ENCODE measurements at places on chromosomes 1 and 21.

DNA sequence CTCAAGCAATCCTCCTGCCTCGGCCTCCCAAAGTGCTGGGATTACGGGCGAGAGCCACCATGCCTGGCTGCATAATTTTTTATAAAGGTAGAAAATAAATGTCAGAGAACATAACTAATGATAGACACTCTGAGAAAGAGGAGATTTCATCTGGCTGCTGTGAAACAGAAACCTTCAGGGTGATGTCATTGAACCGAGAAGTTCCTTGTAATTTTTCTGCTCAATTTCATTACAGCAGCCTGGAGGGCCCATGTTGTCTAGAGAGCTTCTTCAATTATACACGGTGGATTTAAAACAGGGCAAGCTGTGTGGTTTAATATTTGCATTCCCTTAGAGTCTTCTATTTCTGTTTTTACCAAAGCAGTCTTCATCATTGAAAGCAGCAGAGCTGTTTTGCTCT, 64.3 kb upstream of the MORC3 start:
- DNase-seq, result no peak

GRCh38 chr1:177185209-177185608, 14.5 kb downstream of the BRINP2 start:
- no peak for DNase-seq

DNA sequence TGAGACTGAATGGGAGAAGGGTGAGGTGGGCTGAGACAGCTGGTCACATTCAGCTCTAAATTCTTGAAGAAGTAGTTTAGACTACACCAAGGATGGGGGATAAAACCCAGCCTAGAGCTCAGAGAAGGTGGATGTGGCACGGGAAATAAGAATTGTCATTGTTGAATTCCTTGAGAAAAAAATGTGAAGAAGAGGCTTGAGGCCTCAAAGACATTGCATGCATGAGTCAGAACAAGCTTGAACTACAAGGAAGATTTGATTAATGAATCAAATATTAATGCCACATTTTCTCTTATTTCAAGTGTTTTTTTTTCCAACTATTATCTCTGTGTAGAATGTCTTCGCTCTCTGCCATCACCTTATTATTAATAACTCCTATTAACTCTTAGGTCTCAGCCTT, 58.9 kb downstream of the MAP3K7CL start:
- DNase-seq, result no peak

DNA sequence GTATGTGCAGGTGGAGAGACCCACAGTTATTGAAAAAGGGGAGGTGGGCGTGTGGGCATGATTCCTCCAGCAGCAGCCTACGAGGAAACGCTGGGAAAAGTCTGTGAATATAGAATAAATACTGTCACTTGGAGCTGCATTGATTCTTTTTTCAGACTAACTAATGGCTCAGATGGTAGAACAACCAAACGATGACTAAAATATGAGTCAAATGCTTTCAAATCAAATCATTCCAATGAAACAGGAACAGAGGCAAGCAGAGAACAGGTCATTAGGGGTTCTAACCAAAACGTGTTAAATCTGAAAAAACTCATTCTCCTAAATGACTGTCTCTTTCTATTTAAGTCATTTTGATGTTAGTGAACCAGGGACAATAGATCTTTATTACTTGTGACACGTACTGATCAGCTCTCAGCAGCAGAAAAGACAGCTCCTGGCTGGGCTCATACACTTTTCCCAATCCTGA, 35.1 kb upstream of the SEC16B start:
- no peak for DNase-seq

GRCh38 chr1:224743608-224744164, 127.6 kb downstream of the CNIH3 start:
- no peak for DNase-seq

- DNase-seq, result no peak
Measured at GRCh38 chr1:214540324-214540723, 11.1 kb downstream of the PTPN14 start.

DNA sequence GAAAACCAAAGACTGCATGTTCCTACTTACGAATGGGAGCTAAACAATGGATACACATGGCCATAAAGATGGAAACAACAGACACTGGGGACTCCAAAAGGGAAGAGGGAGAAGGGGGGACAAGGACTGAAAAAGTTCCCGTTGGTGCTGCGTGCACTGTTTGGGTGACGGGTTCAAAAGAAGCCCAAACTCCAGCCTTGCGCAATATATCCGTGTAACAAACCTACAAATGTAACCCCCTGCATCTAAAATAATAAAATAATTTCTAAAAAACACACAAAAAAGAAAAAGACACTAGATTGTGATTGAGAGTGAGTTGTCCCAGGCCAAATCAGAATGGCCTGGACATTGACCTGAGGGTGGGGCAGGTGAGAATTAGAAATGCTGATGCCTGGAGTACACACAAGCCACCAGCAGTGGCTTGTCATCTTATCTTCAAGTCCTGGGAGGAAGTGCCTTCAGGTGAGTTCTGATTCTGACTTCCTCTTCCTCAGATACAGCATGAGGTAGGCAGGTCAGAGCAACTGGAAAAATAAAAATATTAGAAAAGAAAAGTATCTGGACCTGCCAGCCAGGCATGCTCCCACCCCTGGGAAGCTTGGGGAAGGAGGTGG, 54.7 kb downstream of the SPATA46 start:
- no peak for DNase-seq

DNA sequence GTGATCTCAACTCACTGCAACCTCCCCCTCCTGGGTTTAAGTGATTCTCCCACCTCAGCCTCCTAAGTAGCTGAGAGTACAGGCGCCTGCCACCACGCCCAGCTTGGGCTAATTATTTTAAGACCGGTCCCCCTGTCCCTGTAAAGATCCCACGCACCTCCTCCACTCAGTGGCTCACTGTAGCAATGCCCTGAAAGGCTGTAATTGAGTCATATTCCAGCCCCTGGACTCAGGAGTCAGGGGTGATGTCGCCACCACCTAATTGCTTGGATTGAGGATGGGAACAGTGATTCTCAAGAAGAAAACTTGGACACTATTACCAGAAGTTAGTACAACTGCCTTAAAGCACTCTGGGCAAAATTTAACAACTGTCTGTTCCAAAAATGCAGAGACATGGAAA, 3.1 kb upstream of the EDARADD start:
- DNase-seq, result no peak

- DNase-seq, result peak; percentile 20
Measured at GRCh38 chr1:151831605-151832004, at the start of gene RORC. Gene RORC (minus strand): TSS chr1:151831802. CDS start chr1:151831764, 38 bp downstream.

DNA sequence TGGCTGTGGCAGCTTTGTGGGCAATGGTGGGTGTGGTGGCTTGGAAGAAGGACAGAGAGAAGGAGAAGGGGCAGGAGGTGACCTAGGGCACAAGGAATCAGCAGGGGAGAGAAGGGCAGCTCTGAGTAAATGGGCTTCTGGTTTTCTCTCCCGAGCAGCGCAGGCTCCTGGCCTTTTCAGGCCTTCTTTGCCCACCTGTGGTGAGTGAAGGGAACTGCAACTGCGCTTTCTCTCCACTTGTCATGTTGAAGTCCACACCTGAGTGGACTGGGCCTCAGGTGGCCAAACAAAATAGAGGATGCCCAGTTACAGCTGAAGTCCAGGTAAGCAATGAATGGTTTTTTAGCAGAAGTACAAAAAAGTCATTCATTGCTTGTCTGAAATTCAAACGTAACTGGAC, 29.4 kb upstream of the KCNA10 start:
- peak; percentile 45 for DNase-seq

- DNase-seq, result no peak
Measured at GRCh38 chr1:150165622-150166612, 16.2 kb downstream of the PLEKHO1 start.

DNA sequence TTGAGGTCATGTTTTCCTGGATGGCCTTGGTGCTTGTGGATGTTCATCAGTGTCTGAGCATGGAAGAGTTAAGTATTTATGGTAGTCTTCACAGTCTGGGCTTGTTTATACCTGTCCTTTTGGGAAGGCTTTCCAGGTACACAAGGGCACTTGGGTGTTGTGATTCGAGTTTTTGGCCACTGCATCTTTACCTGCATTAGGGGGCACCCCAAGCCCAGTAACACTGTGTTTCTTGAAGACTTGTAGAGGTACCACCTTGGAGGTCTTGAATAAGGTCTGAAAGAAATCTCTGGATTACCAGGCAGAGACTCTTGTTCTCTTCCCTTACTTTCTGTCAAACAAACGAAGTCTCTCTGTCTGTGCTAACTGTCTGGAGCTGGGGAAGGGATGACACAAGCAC, 34.4 kb upstream of the ROR1 start:
- no peak for DNase-seq

- no peak for DNase-seq
Measured at GRCh38 chr1:111789666-111790316, 34.1 kb downstream of the DDX20 start.

- no peak for DNase-seq
Measured at GRCh38 chr1:48753293-48753692, 23.4 kb downstream of the BEND5 start.

- no peak for DNase-seq
Measured at GRCh38 chr21:14877581-14878228, 187.1 kb downstream of the NRIP1 start.

DNA sequence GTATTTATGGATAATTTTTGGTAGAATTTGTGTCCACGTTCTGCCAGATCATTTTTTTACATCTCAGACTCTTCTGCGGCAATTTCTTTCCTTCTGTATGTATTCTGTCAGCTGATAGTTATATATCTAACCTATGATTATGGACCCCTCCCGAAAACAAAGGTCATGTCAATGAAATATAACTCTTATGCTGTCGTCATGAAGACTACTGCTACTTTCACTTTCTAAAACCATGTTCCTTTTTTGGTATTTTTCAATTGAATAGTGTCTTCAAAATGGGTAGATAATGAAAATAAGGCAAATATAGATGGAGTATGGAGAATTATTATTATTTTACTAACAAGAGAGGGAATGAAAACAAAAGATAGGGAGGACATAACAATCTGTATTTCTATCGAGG, 3.2 kb downstream of the ANGPTL1 start:
- DNase-seq, result no peak

GRCh38 chr1:110896090-110896489, 23.1 kb downstream of the CD53 start:
- DNase-seq, result no peak

DNA sequence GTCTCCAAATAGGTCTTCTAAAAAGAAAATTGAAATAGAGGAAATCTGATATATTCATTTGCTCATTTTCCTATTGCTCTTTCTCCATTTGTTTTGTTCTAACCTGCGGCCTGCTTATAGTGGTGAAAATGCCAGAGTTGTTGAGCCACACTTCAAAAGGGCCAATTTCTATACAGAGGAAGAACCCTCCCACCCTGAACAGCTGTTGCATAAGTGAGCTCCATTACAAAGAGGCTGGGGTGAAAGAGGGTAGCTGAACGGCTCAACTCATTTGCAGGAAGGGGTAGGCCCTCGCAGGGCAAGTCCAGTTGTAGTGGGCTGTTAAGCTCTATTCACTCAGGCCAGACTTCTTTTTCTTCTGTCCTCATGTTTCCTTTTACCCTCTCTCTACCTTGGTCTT, 8.8 kb downstream of the ADCY10 start:
- DNase-seq, result no peak

DNA sequence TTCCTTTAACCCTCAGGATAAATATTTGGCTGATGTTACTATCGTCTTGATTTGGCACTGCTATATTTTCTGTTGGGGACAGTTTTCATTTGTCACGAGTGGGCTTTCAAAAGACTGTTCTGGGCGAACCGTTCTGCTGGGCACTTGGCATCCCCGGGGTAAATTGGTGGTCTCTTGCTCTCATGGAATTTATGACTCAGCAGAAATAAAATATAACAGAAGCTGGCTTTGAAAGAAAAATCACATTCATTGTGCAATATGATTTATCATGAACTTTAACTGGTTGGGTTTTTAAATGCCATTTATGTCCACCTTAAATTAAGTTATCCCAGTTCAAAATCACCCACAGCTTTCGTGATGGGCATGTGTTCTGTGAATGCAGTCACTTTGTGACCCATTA, 147.3 kb downstream of the KAZN start:
- no peak for DNase-seq

DNA sequence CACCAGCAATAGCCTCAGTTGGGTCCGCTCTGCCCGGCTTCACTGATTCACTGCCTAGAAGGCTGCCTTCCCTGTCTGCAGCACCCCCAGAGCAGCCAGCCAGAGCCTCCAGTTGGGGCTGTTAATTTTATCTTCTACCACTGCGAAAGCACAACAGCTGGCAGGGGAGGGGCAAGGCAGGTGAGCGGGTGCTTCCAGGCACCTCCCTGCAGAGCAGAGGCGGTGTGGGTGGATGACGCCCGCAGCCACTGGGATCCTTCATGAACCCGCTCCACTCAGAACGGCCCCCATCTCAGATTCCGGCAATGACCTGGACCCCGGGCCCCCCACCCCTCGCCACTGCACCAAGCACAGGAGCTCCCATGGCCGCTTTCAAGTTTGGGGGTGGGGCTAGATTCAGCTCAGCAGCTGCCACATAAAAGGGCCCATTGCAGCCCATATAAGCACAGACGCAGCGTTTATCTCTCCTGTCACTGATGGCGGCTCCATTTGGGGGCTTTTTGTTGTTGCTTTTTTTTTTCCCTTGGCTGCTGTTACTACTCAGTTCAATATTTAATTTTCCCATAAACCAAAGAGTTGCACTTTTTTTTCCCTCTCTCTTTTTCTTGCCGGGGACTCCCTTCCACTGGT, 128.0 kb upstream of the KLHDC7A start:
- DNase-seq, result no peak

GRCh38 chr1:16212251-16212961, at the start of gene ARHGEF19:
Gene ARHGEF19 (minus strand): TSS chr1:16212652. CDS start chr1:16209054, 3,598 bp downstream.
- peak; percentile 80 for DNase-seq

DNA sequence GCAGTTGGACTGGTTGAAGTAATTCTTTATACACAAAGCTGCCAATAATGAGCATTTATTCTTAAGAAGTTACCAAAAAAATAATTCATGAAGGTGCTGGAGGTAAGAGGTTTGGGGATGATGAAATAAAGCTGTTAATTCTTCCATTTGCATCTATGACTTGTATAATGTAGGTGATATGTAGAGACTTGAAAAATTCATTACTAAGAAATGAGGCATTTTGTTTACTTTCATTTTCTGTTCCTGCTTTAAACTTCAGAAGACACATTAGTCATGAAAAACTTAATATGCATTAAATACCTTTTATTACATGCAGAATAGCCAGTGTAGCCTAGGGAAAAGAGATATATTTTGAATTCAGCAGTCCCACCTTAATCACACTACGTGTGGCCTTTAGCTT, 214.2 kb downstream of the SLC44A5 start:
- no peak for DNase-seq

DNA sequence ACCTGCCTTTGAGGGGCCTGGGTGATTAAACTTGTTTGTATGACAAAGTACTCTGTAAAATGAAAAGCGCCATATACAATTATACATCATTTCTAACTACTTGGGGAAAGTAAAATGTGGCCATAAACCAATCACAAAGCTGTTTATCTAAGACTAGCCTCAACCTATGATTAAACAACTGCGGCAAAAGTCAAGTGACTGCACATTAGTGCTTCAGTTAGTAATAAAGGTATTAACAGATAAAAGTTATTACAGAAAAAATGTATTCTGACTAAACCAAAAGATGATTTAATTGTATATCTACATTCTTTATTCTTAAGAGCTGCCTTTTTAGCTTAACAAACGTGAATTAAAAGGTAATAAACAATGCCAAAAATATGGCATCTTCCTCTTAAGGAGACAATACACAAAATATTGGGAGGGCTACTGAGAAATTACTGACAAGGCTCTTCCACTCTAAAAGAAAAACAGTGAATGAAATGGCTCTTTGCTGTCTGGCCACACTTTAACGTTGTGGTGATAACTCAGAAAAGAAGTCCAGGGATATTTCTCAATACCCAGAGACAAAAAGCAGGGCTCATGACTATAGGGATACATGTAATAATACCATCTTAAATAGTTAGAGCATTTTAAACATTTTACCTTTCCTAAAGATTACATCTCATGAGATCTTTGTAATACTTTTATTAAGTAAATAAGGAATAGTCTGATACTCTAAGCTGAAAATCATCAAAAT, 8.6 kb downstream of the ARHGAP29 start:
- DNase-seq, result no peak

- DNase-seq, result no peak
Measured at GRCh38 chr1:203144661-203145060, 17.1 kb downstream of the ADORA1 start.

All from DMS153 (cell line).